Right hindlimb (tissue), 1 donor: ENCODE measurements at places on chromosomes 1 and 21.

GRCh38 chr1:18114726-18115410, 7.3 kb downstream of the IGSF21 start:
- no peak for DNase-seq

DNA sequence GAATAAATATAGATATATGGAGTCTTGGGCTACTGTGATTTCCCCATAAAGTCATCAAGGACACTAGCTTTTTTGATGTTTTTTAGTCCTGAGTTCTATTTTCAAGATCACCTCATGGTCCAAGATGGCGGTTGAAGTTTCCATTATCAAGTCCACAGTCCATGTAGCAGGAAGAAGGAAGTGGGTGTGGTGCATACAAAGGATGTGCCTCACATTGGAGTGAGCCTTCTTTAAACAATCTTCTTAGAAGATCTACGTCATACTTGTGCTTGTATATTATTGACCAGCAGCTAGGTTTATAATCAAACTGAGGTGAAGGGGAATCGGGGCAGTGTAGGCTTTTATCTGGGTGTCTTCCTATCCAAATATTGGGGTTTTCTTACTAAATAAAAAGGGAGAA, 93.4 kb downstream of the FGGY start:
- DNase-seq: no peak

GRCh38 chr1:4963251-4963650, 308.8 kb downstream of the AJAP1 start:
- DNase-seq: no peak

DNA sequence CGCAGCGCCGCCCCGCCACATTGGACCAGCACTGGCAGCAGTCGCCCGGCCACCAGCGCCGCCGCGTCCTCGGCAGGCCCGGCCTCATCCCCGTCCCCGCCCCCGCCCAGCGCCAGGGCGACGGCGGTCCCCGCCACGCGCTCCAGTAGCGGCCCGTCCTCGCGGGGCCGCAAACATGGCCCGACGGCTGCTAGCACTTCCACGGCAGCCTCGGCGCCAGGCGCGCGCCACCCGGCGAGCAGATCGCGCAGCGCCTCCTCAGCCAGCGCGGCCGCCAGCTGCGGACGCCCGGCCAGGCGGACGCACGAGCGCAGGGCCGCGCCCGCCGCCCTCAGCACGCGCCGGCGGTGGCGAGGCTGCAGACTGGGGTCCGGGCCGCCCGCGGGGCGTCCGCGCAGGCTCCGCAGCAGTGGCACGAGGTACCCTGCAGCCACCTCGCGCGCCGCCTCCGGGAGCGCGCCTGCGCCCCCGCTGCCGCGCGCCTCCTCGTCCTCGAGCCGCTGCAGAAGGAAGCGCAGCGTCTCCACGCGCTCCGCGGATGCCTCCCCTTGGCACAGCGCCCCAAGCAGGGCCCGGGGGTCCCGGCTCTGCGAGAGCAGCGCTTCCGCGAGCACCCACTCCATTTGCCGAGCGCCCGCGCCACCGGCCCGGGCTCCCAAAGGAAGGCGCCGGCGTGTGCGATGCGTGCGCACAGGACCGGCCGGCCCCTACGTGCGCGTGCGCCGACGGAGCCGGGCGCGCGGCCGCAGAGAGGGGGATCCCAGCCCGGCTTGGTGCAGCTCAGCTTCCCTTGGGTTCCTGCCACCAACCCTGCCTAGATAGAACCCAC, at the start of gene TARBP1:
TSS of gene TARBP1 (minus strand) at position 699 of the 829 bp plus-strand sequence. CDS start at position 623, 76 bp downstream.
- peak; percentile 85 for DNase-seq

GRCh38 chr1:183027791-183028190, 4.6 kb downstream of the LAMC1 start:
- DNase-seq: no peak

DNA sequence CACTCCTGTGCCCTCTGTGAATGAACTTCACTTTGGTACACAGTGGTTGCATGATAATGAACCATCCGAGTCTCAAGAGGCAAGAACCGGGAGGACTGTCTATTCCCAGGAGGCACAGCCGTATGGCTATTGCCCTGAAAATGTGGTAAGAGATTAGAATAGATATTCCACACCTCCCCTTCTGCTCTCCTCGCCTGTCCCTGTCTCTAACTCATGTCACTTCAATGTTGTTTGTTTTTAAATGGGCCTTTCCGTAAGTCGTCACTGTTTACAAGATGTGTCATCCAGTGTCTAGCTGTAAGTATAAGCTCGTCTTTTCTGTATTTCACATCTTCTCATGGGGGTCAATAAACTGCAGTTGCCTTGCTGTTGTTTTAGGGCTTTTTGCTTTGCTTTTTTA, 122.2 kb downstream of the PATJ start:
- DNase-seq: no peak

- DNase-seq: peak; percentile 50
Observed at GRCh38 chr1:8142955-8143629, 117.0 kb upstream of the ERRFI1 start.

GRCh38 chr1:159699653-159700052, 14.7 kb downstream of the CRP start:
- DNase-seq: no peak

DNA sequence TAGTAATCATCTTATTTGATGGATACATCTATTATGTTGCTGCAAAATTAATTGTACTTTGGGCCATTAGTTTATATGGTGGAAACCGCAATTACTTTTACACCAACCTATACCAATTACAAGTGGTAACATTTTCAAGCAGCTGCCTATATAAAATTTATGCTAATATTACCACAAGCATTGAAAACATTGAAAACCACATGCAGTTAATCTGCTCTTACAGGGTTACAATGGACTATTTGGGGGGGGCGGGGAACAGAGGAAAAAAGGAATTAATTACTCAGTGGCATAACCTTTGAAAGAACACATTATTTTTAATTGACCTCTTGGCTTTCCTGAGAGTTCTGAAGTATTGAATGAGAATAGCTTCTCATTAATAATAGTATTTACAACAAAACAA, 1793.2 kb downstream of the NCAM2 start:
- DNase-seq: no peak
